Fibroblast of pulmonary artery (primary cell): ENCODE measurements at places on chromosomes 1 and 21.

- DNase-seq = no peak
Observed at GRCh38 chr1:89081005-89081404, 16.0 kb upstream of the GBP1 start.

GRCh38 chr21:25563361-25564116 is 43.7 kb downstream of the MRPL39 start:
- peak; percentile 29 for DNase-seq

GRCh38 chr1:237562242-237562823 is 328.4 kb downstream of the ZP4 start:
- DNase-seq = peak; percentile 78

GRCh38 chr1:29338908-29339575 is 102.7 kb downstream of the PTPRU start:
- peak; percentile 6 for DNase-seq

- DNase-seq = no peak
Observed at GRCh38 chr1:41726899-41727748, 191.6 kb downstream of the HIVEP3 start.

DNA sequence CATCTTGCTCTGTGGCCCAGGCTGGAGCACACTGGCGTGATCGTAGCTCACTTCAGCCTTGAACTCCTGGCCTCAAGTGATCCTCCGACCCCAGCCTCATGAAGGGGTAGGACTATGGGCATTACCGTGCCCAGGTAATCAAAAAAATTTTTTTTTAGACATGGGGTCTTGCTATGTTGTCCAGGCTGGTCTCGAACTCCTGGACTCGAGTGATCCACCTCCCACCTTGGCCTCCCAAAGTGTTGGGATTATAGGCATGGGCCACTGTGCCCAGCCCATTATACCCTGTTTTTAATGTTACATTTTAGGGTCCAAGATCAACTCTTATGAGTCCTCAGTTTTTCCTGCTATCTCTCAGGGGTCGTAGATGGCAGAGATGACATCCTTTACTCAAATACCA is 6.3 kb downstream of the MRAP start:
- DNase-seq = no peak

DNA sequence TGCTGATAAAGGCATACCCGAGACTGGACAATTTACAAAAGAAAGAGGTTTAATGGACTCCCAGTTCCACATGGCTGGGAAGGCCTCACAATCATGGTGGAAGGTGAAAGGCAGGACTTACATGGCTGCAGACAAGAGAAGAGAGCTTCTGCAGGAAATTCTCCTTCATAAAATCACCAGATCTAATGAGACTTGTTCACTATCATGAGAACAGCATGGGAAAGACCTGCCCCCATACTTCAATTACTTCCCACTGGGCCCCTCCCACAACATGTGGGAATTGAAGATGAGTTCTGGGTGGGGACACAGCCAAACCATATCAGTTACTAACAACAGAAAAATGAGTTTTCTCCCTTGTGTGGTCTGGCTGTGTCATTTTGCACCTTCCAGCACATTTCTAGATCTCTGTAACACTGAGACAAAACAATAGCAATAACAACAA is 741.4 kb downstream of the KCNT2 start:
- no peak for DNase-seq

DNA sequence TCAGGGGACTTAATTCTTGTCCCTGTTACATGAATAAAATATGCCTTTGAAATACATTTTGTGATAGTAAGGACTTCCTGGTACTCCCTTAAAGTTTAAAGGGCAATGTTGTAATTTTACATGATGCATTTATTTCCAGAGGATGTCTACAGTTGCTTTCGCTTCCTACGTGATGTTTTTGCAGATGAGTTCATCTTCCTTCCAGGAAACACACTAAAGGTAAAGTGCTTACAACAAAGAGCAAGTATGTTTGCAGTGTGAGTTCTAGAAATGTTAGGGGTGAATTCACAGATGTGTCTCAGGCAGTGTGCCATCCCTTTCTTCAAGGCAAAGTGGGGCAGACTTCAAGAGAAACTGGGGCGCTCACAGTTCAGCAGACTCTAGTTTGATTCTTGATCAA is 31.2 kb downstream of the GNPAT start:
- DNase-seq = peak; percentile 16

GRCh38 chr1:14524826-14525636 is 73.5 kb upstream of the KAZN start:
- no peak for DNase-seq

DNA sequence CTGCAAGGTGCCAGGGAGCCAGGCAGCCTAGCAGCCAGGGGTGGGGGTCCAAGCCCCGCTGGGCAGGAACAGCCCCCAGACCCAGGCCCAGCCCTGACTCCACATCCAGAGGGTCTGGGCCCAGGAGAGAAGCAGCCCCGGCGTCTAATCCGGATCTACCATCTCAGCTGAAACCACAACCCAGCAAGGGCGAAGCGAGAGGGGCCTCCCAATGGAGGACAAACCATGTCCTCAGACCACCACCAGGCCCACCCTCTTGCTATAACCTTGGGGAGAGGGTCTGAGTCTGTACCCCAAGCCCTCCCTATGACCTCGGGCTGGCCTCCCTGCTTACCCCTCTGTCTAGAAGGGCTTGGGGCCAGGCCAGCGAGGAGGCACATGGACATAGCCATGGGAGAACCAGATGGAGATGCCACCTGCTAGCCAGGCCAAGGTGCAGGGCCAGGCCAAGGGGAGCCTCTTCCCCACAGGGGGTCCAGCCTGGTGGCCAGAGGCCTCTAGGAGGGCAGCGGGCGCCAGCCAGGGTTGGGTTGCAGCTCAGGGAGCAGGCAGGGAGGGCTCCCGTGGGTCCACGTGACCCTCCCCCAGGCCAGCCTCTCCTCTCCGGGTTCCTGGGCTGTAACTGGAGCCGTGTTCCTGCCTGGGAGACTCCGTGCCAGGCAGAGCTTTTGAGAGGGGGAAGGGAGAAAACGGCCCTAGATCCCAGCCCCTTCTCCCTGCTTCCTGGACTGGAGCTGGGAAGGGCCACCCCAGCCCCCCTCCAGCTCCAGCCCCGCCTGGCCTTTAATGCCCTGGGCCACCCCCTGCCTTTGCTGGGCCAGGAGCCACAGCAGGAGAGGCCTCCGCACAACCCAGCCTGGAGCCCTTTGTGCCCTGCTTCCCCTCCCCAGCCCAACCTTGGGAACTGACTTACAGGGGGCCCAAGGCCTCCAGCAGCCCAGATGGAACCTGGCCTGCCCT is 2.5 kb downstream of the WNT9A start:
- DNase-seq = no peak

DNA sequence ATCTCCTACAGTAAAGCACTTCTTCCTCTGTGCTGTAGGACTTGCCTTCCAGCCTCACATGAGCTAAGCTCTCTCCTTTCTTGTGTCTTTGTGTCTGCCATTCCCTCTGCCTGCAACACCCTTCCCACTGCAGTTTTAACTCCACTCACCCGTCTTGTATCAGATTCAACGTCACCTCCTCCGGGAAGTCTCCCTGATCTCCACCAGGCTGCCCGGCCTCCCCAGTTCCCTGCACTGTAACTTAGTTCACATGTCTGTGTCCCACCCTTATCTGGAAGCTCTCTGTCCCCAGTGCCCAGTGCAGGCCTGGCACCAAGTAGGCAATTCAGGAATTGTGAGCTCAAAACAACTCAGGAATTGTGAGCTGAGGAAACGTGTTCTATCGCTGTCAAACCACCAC is 96.4 kb downstream of the GLIS1 start:
- no peak for DNase-seq

DNA sequence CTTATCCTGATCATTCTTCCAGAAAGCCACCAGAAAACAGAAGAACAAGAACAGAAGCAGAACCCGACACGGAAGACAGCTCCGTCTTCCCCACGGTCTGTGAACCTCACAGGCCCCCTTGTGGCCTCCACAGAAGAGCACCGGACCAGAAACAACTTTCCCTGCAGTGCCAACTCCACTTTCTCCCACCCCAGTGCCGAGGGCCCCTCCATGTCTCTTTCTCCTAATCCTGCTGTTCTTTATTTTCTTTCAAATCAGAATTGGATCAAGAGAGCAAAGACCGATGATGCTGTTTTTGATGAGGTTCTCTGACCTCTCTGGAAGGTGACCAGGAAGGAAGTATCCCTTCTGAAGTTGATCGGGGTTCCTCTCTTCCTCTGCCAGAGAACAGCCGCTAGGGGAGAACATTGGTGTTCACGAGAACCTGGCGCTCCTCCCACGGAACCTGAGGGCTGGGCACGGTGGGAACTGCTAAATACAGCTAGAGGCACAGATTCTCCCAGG is 58.9 kb upstream of the CTTNBP2NL start:
- DNase-seq = peak; percentile 64

GRCh38 chr1:191707288-191707687 is 451.0 kb upstream of the RGS18 start:
- DNase-seq = peak; percentile 25

GRCh38 chr1:118954301-118954905 is 33.7 kb downstream of the TBX15 start:
- DNase-seq = no peak

- peak; percentile 28 for DNase-seq
Observed at GRCh38 chr1:25619101-25619890, 2.7 kb downstream of the MAN1C1 start.

GRCh38 chr1:15465674-15466073 is 9.1 kb downstream of the CELA2A start:
- no peak for DNase-seq

DNA sequence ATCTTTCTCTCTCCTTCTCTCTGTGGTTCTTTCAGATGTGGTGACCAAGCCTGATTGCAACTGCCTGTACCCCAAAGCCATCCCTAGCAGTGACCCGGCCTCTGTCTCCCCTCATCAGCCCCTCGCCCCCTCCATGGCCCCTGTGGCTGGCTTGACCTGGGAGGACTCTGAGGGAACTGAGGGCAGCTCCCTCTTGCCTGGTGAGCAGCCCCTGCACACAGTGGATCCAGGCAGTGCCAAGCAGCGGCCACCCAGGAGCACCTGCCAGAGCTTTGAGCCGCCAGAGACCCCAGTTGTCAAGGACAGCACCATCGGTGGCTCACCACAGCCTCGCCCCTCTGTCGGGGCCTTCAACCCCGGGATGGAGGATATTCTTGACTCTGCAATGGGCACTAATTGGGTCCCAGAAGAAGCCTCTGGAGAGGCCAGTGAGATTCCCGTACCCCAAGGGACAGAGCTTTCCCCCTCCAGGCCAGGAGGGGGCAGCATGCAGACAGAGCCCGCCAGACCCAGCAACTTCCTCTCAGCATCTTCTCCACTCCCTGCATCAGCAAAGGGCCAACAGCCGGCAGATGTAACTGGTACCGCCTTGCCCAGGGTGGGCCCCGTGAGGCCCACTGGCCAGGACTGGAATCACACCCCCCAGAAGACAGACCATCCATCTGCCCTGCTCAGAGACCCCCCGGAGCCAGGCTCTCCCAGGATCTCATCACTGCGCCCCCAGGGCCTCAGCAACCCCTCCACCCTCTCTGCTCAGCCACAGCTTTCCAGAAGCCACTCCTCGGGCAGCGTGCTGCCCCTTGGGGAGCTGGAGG is 12.7 kb downstream of the CSF1 start:
- DNase-seq = peak; percentile 29

DNA sequence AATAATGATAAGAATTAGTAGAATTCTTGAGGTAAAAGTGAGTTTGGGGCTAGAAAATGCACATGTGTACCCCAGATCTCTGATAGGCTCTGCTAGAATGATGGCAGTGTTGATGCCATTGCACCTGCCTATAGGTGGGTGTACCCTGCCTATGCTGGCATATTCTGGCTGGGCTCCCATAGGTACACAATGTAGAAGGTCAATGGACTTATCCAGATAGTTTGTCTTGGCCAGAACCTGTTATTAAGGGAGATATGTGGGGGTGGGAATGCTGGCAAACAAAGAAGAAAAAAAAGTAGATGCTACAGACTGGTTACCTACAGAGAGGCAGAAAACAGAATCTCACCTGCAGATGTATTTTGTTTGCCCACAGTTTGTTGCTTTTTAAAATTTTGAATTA is 14.1 kb upstream of the KLHDC8A start:
- no peak for DNase-seq

- peak; percentile 7 for DNase-seq
Observed at GRCh38 chr1:220368352-220369265, 96.4 kb upstream of the RAB3GAP2 start.

GRCh38 chr1:175602026-175602585 is 141.3 kb downstream of the TNR start:
- DNase-seq = peak; percentile 39

DNA sequence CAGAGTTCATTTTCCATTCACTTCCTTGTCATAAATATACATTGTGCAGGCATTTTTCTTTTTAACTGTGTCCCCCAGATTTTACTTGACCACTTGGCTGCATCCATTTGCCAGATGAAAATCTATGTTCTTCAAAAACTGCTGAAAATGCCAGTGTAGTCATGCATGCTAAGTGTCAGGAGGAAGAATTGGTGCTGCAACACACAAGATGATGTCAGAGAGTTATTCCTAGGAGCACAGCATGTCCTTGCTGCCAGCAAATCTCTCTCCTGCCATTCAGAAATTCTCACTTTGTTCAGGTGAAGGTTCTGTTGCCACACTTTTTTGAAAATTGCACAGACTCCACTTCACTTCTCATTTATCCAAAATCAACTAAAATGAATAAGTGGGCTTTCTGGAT is 106.4 kb upstream of the MAGI3 start:
- peak; percentile 7 for DNase-seq

GRCh38 chr1:190479516-190479915 is 1.9 kb upstream of the BRINP3 start:
- DNase-seq = no peak

GRCh38 chr1:36576118-36576517 is 93.4 kb upstream of the CSF3R start:
- peak; percentile 37 for DNase-seq

- DNase-seq = no peak
Observed at GRCh38 chr1:195709821-195710220, 898.4 kb downstream of the KCNT2 start.

DNA sequence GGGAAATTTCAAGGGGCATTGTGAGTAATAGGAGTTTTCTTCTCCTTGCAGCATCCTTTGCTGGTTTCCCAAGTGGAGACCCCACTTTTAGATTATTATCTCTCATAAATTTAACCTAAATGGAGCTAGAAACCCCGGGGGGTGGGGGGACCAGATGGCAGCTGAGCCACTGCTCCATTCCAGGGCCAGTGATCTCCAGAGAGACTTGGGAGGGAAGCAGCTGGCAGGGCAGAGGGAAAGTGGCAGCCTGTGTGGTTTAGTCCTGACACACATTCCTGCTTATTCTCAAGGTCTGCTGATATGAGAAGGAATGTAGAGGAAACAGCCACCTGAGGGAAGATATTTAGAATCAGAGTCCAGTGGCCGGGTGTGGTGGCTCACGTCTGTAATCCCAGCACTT is 16.3 kb downstream of the PCP4L1 start:
- DNase-seq = no peak

DNA sequence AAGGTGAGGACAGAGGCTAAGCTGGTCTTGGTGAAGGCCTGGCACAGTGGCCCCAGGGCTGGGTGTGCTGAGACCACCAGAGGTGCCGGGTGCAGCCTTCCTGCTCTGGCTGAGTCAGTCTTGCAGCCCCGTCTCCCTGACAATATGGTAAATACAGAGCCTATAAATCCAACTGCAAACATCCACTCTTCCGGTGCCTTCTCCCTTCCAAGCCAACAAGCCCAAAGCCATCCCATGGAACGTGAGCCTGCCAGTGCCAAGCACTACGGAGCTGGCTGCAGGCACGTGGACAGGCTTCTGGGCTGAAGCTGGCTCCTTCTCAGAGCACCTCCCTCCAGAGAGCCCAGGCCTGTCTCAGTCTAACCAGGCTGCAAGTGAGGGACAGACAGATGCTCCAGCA is 70.0 kb downstream of the TRABD2B start:
- no peak for DNase-seq

GRCh38 chr1:228465571-228466146 is 21.5 kb upstream of the RNF187 start:
- no peak for DNase-seq
